Fibroblast of the conjunctiva (primary cell): ENCODE measurements at places on chromosomes 16 and 17.
A peak's percentile ranks its signal among the peaks of the same experiment; 100 is the strongest.

- no peak for DNase-seq
Observed at GRCh38 chr16:5867250-5867649, 769.7 kb upstream of the EEF2KMT start.

GRCh38 chr16:84597528-84597896 lies 20.4 kb downstream of the COTL1 start:
- no peak for DNase-seq

DNA sequence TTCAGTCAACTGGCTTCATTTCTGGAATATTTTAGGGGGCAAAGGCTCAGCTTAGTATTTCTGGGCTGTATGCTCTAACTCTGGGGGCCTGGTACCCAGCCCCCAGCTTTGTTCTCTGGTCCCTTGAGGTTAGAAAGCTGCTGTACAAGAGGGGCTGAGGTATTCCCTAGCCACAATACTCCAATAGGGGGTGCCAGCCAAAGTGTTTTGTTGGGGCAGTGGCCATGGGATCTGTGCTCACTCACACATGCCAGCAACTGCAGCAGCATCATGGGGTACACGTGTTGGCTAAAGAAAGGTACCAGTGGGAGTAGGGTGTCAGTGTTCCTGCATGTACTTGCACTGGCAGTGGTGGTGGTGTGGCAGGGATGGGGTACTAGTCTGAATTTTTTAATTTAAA lies 257.3 kb downstream of the CA10 start:
- DNase-seq = no peak

DNA sequence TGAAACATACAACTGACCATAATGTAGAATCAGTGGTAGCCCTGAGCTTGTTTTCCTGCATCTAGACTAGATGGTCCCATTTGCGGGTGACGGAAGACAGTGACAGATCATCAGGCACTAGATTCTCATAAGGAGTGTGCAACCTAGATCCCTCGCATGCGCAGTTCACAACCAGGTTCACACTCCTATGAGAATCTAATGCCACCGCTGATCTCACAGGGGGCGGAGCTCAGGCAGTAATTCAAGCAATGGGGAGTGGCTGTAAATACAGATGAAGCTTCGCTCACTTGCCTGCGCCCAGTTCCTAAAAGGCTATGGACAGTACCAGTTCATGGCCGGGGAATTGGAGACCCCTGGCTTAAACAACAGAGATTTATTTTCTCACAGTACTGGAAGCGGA lies 656.3 kb downstream of the HS3ST4 start:
- no peak for DNase-seq

DNA sequence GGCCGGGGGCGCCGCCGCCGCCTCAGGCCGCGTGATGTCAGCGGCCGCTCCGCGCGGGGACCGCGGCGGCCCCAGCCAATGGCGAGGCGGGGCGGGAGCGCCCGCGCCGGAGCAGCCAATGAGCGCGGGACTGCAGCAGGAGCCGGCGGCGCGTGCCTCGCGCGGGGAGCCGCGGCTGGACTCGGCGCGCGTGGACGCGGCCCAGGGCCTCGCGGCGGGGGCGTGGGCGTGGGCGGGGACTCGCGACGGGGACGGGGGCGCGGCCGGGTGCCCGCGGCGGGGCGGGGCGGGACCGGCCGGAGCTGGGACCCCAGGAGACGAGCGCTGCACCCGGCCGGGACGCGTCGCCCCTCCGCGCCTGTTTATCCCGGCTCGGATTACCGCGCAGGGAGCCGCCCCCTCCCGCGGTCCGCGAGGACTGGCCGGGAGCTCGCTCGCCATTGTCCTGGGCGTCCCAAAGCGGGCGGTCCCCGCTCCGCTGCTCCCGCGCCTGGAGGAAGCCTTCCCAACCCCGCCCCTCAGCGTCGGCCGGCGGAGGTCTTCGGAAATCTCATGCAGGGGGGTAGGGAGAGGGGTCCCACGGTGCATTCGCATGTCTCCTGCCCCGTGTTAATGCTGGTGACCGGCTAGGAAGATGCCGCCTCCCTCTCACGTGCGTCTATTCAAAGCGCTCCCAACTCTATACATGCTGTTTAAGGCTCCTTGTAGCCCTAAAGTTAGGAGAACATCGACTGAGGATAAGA lies at the start of gene RNF157:
Gene RNF157 (minus strand): TSS at position 33 of the 743 bp plus-strand sequence. CDS start 253 bp downstream, outside the sequence.
- no peak for DNase-seq

- DNase-seq = no peak
Observed at GRCh38 chr17:17628388-17629008, 37.0 kb upstream of the PEMT start.

DNA sequence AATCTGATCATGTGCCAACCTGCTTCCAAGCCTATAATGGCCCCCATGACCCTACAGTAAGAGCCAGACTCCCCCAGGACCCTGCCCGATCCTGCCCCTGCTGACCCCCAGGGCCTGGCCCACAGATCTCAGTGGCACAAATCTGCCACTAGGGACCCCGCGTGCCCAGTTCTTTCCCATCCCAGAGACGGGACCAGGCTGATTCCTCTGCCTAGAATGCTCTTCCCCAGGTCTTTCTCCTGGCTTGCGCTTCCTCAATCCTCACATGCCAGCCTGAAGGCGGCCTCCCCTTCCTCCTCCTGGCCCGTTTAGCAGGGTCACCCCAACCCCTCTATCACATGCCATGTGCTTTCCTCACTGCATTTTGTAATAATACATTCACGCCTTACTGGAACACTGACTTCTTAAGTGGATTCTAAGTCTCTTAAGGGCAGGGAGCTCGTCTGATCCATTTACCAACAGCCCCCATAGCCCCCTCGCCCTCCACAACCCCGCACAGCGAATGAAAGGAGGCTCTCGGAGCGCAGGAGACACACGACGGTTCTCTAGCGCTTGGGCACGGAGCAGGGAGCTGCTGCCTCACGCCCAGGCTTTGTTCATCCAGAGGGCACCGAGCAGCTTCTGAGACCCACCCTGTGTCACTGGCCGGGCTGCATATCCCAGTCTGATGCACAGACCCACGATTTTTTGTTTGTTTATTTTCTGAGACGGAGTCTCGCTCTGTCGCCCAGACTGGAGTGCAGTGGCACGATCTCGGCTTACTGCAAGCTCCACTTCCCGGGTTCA lies 1.2 kb downstream of the TRIM65 start:
- DNase-seq = no peak

DNA sequence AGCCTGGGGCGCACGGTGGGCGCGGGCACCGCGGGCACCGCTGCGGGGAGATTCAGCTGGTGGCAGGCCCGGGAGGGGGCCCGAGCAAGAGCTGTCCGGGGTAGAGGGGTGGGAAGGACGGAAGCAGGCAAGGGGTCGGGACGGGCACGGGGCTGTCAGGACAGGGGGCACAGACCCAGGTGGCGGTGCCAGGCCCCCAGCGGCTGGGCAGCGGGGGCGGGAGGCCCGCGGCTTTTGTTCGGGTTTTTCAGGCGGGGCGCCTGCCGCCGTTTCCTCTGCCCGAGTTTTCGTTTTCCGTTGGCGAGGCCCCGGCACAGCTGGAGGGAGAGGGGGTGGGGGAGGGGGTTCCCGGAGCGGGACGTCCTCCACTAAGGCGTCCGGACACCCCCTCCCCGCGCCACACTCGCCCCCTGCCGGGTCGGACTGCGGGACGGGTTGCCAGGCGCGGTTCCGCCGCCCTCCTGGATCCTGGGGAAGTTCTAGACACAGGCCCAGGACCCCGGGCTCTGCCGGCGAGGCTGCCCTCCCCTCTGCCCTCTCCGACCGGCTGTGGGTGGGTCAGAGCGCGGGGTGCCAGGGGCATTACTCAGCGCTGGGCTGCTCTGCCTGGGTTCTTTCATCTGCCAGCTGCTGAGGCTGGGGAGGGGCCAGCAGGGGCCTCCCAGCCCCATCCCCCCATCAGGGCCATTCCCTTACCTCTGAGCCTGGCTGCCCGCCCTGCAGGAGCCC lies 543 bp downstream of the ARHGAP23 start:
- peak; percentile 42 for DNase-seq

DNA sequence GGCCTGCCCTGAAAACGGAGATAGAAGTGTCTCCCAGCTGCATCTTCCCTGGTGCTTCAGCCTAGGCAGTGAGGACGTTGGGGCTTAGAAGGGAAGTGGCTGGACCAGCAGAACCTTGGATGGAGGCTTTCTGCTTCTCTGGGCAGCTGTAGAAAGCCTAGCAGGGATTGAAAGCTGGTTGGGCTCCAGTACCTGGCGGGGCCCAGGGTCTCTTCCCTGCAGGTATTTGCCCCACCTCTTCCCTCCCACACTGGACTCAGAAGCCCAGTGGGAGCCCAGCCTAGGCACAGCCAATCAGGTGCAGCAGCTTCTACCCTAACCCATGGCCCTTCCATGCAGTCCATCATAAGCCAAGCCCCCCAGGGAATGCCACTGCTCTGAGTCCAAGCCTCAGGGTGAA lies 190.3 kb upstream of the IRX6 start:
- DNase-seq = no peak

- peak; percentile 75 for DNase-seq
Observed at GRCh38 chr16:76535-77272, 1.3 kb upstream of the MPG start.

DNA sequence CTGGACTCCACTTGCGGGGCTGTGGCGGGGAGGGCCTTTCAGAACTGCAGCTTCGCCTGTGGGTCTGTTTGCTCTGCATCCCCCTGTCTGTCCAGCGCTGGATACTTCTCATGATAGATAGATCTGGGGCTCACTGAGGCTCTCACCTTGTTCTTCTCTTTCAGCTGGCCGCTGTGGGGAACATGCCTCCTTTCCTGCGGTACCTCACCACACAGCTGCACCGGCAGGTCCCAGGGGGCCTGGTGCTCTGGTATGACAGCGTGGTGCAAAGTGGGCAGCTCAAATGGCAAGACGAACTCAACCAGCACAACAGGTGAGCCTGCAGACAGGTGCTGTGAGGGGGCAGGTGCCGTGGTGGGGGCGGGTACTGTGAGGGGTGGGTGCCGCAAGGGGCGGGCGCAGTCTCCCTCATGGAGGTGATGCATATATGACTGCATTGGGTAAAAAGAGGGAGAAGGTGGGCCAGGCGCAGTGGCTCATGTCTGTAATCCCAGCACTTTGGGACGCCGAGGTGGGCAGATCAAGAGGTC lies 6.2 kb downstream of the ENGASE start:
- DNase-seq = no peak

- no peak for DNase-seq
Observed at GRCh38 chr17:79815836-79816461, 19.1 kb upstream of the CBX8 start.

DNA sequence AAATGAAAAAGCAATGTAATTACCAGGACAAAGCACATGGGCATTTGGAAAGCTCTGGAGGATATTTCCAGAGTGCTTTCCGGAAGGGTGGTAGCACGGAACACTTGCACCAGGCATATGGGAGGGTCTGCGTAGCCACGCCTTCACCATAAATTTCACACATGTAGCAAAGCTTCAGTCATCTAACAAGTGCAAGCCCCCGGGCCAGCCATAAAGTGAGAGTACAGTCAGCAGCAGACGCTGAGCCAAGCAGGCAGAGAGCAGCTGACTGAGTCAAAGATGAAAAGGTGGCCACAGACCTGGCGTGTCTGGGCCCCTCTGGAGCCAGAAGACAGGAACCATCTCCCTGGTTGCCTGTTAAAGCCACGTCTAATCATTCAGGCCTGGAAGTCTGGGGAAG lies 130.6 kb downstream of the SEC14L1 start:
- no peak for DNase-seq

- no peak for DNase-seq
Observed at GRCh38 chr17:77803726-77804125, 154.8 kb upstream of the TNRC6C start.

DNA sequence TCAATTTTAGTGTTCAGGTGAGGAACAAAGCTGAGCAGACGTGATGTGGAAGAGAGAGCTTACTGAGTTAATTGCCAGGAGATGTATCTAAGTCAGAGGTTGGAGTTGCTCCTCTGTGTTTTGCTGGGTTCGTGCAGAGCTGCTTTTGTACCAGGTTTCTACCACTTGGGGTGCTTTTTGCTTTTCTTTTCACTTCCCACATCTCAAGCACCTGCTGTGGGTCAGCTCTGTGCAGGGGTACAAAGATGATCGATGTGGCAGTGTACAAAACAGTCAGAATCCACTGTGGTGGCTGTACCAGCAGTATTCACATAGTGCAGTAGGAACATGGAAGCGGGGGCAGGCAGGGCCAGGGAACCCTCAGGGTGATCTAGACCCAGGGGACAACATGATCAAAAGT lies 14.8 kb downstream of the UNK start:
- no peak for DNase-seq

GRCh38 chr17:40150276-40150675 lies 9.9 kb downstream of the CASC3 start:
- no peak for DNase-seq

- DNase-seq = no peak
Observed at GRCh38 chr17:9729735-9730420, 61.5 kb downstream of the DHRS7C start.

DNA sequence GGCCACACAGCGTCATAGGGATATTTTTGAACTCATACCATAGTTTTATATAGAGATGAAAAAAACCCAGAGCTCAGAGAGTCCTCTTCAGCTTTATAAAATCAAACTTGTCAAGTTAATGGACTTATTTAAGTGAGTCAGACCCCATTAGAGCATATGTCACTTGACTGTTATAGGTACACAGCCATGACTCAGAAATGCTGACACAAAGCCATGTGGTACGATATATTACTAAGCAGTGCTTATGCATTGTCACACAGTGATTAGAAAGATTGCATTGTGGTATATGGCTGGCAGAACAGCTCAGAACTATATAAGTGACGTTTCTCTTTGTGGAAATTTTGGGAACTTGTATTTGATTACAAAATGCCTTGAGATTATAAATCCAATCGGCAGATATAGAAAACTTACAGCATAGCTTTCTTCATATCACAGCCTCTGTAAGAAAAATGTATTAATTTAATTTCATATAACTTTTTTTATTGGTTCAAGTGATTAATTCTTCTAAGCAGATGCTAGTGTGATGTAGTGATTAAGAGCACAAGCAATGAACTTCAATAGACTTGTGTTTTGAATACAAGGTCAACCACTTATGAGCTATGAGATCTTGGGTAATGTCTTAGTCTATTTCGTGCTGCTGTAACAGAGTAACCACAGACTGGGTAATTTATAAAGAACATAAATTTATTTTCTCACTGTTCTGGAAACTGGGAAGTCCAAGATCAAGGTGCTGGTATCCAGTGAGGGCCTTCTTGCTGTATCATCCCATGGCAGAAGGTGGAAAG lies 25.8 kb upstream of the GINS3 start:
- DNase-seq = no peak

GRCh38 chr17:40818343-40818732 lies 4.1 kb downstream of the KRT10 start:
- DNase-seq = no peak

GRCh38 chr16:77760800-77761199 lies 27.6 kb upstream of the VAT1L start:
- DNase-seq = no peak

GRCh38 chr17:50272246-50272645 lies 2.0 kb upstream of the TMEM92 start:
- DNase-seq = no peak

DNA sequence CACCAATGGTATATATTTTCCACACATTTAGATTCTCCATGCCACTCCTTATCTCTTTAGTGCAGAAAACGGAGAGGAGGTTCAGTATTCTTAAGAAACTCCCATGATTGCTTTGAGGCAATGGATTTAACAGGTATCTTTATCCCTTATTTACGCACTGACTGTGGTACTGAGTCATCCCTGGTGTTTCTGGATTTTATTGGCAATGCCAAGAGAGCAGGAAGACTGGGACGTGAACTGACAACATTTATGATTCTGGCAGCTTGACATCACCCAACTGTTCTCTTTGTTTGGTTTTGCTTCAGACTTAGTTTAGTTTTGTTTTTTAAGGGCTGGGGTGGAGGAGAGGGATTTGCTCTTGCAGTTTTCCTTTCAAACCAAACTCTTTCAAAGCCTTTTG lies 131.4 kb downstream of the WWOX start:
- no peak for DNase-seq
